ENCODE measurements at places on chromosomes 12 and 14.

DNA sequence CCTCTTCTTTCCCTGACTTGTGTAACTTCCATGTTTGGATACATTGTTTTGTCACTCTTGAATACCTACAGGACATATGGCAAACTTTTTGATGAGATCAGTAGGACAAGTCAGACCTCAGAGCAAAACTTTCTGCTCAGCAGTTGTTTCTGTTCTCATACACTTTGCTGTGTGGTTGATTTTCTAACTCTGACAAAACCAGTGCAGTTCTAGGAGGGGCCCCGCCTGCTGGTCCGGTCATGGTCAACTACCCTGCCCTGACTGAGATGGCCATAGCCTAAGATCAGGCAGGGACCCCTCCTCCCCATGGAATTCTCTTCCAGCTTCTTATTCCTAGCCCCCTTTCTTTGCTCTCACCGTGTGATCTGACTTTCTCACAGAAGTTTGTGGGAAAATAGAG lies 92.8 kb downstream of the OTOGL start:
- ATAC-seq, result no peak

DNA sequence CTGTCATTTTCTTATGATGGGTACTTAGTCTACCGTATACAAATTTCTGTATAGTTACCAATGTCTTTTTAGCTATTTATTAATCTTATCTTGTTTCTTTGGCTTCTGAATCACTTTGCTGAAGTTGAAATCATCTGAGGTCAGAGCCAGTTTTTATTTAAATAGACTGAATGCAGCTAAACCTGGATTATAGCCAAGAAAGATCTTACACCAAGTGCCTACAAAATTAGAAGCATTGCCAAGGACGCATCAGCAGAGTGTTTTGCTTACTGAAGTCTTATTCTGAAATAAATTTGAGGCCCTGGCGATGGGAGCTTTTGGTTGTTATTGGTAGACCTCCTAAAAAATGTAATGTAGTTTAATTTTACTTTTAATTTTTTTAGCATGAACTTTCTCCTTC lies 128.2 kb downstream of the RGS6 start:
- ATAC-seq, result no peak

GRCh38 chr14:102737402-102738372 lies 39.6 kb upstream of the TRAF3 start:
- no peak for ATAC-seq

- peak; percentile 61 for ATAC-seq
Observed at GRCh38 chr12:62848418-62848817, 86.5 kb downstream of the PPM1H start.

- ATAC-seq, result peak; percentile 79
Observed at GRCh38 chr12:57611108-57611826, at the start of gene ARHGEF25. Gene ARHGEF25, plus strand, starts transcription at chr12:57611435. Its CDS starts 460 bp downstream, at chr12:57611895.

DNA sequence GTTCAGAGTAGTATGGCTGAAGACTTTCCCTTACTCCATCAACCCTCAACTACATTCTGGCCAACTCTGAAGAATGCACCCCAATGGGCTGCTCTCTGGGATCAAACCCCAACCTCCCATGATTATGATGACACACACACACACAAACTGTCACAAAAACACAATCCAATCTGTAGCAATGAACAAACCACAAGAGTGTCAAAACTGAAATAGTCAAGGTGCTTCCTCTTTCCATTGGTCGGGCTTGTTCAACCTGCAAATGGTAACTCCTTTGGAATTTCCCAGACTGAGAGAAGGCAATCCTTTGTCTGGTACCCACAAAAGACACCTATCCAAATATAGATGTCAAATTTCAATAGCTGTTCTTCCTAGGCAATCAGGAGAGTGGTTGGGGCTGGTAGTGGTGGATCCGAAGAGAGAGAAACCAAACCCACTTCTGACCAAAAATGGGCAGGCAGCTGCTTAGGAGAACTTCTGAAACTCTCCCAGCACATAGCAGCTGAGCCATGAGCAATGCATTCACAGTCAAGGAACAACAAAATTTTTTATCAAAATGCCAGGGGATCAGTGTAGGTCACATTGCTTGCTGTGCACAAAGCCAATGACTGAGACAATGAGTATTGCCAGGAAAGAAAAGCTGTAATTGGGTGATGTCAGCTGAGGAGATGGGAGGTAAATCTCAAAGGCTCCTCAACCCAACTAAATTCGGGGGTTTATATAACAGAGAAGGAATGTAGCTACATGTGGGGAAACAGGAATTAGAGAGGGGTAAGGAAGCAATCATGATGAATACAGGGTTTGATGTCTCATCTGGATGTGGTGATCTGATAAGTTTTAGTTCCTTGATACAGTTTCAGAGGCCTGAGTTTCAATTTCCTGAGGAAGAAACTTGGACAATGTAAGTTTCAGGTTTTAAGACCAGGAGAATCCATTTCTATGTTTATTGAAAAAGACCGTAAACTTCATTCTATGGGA lies 191.4 kb downstream of the KITLG start:
- ATAC-seq, result no peak

GRCh38 chr12:80936642-80937390 lies 918 bp downstream of the LIN7A start:
- ATAC-seq, result peak; percentile 48

DNA sequence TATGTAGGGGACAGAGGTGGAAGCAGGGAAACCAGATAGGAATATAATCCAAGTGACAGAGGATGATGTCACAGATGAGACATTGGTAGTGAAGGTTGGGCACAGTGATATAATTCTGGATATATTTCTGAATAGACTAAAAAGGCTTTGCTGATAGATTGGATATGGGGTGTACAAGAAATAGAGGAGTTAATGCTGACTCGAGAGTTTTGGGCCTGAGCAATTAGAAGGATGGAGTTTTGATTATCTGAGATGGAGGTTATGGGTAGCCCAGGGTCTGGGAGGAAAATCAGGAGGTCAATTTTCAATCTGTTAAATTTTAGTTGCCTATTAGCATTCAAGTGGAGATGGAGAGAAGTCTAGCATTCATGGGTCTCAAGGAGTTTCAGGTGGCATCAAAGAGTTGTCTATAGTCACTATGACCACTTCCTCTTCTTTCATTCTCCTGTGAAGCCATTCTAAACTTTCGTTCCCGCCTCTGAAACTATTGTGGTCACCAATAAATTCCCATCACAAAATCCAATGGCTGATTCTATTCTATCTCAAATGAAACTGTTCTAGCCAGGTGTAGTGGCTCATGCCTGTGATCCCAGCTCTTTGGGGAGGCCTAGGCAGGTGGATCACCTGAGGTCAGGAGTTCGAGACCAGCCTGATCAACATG lies 10.6 kb upstream of the ANO6 start:
- ATAC-seq, result no peak

GRCh38 chr14:49928015-49928414 lies 35.1 kb downstream of the ARF6 start:
- no peak for ATAC-seq

DNA sequence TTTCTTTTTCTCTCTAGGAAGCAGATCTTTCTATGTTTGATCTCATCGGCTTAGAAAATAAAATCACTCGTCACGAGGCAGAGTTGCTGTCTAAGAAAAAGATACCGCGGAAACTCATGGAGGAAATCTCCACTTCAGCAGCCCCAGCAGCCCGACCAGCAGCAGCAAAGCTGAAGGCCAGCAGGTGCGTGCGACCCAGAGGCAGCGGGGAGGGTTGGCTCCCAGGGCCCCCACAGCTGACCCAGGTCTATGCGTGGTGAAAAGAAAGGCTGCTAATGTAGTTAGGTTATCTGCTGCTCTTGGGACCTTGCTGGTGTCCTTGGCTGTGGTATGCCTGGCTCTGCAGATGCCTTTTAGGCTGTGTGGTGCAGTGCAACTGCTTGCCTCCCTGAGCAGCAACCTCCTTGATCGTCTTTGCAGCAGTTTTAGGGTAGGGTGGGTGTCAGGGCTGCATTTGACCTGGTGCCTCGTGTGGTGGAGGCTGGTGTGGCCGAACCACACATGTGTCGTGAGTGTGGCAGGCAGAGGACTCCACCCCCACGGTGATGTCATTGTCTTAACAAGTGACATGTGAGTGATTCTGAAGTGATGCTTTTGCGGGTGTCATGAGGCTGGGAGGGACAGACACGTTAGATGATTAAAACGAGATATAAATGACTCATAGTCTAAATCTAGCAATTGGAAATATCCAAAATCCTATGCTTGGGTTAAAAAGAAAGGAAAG lies 68.6 kb downstream of the EP400 start:
- ATAC-seq, result no peak

GRCh38 chr12:12207746-12208145 lies 59.1 kb downstream of the LRP6 start:
- no peak for ATAC-seq
